WTC11 (cell line): ENCODE measurements at places on chromosomes 1 and 21.

GRCh38 chr1:187951817-187952216, 1123.1 kb downstream of the PLA2G4A start:
- no peak for DNase-seq

DNA sequence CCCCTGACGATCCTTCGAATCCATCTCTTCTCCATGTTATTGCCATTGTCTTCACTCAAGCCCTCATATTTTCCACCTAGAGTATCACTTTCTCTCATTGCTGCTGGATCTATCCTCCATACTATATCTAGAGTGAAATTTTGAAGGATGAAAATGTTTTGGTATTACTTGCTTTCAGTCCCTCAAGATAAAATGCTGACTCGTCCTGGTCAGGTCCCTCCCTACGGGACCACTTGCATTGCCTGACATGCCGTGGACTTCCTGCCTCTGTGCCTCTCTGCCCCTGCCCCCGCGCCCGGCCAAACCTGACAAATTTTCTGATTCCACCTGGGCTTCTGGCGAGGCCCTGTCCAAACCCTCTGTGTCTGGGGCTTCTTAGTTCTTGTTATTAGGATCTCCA, 23.6 kb downstream of the SPATA46 start:
- DNase-seq = no peak

DNA sequence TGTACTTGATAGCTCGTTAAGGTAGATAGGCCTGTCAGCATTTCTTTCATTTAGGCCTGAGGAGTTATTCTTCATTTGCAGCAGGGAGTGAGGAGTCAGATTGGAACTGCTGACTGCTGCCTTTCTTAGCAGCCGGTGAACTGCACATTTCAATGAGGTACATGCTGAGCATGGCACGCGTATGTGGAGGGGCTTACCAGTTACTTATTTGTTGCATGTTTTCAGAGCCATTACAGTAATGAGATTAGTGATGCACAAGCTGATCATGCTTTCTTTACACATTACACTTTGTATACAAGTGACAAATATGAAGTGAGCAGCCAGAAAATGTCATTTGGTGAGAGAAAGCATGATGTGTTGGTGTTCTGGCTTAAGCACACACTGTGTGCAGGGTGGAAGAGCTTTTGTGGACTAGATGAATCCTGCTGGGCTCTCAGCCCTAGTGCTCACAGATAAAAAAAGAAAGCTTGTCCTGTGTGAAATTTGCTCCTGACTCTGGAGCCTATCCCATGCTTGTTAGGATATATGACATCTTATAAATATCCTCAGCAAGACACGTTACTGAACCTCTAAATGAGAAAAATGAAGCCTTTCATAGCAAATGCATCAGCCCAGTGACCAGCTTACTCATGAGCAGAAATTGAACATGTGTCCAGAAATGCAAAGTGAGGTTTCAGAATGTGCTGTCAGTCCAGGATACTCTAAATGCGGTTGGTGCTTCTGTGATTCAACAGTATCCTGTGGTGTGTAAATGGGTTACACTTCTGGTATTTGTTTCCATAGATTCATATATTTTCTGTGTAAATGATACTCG, 574.7 kb upstream of the ADGRL2 start:
- no peak for DNase-seq

- no peak for DNase-seq
Observed at GRCh38 chr1:64033667-64034220, 169.7 kb upstream of the UBE2U start.

- no peak for DNase-seq
Observed at GRCh38 chr1:21568809-21569385, 59.7 kb downstream of the ALPL start.

- DNase-seq = no peak
Observed at GRCh38 chr1:115035652-115036051, 6.0 kb downstream of the TSHB start.

GRCh38 chr21:33036430-33037162, 10.9 kb downstream of the OLIG2 start:
- no peak for DNase-seq
